Stimulated activated CD4-positive, alpha-beta T cell treated with anti-CD3 and anti-CD28 coated beads, Interleukin-1b, Interleukin-23, amount 100 ng/mL, for 1 hour (primary cell): ENCODE measurements at places on chromosomes 1 and 21.

DNA sequence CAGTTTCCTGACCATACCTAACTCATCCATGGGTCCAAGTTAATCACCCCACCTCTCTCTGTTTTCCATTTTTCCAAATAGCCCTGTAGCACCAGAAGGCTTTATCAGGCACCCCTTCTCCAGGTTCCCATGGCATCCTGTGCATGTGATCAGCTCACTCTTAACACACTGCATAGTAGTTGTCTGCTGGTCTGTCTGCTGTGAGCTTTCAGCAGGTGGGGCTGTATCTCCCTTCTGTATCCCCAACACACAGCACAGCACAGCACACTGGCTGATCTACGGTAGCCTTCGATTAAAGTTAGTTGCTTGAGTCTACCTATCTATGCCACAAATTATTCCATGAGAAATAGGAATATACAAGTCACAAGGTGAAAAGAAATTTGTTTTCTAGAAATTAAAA, 54.3 kb upstream of the C1orf198 start:
- DNase-seq: no peak

- no peak for DNase-seq
Observed at GRCh38 chr1:82225421-82226185, 424.9 kb downstream of the ADGRL2 start.

DNA sequence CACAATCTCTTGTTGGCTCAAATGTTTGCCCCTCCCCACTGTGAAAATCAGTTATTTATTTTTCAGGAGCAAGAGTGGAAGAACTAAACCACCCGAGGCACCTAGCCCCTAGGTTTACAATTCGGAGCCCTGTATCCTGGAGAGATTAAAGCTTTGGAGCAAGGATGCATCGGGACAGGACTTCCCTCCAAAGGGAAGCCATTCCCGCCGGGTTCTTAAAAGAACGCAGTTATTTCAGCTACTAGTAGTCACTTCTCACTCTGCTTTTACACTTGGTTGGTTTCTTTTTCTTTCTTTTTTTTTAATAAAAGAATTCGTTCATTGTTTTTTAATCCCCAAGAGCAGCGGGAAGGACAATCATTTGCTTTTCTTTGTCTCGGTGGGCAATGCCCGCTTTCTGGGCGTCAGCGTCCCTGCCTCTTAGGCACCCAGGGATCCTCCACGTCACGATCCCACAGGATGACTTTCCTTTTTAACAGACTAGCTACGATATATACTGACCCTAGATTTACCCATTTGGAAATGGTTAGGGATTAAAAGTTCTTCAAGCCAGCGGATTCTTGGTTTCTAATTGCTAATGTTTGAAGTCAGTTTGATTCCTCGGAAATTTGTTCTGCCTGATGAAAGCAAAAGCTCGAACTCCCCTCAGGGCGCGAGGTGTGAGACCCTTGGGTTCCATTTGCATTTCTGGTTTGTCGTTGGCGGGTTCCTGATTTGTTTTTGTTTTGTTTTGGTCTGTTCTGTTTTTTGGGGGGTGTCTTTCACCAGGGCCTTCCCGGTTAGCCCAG, 9.0 kb downstream of the TBX15 start:
- no peak for DNase-seq

- DNase-seq: no peak
Observed at GRCh38 chr1:36179220-36179600, 23.2 kb downstream of the MAP7D1 start.

DNA sequence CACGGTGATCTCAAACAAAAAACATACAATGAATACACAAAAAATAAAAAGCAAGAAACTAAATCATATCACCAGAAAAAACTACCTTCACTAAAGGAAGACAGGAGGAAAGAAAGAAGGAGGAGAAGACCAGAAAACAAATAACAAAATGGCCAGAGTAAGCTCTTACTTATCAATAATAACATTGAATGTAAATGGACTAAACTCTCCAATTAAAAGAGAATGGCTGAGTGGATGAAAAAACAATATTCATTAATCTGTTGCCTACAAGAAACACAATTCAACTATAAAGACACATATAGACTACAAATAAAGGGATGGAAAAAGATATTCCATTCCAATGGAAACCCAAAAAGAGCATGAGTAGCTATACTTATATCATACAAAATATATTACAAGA, 27.2 kb downstream of the LRIF1 start:
- DNase-seq: no peak

DNA sequence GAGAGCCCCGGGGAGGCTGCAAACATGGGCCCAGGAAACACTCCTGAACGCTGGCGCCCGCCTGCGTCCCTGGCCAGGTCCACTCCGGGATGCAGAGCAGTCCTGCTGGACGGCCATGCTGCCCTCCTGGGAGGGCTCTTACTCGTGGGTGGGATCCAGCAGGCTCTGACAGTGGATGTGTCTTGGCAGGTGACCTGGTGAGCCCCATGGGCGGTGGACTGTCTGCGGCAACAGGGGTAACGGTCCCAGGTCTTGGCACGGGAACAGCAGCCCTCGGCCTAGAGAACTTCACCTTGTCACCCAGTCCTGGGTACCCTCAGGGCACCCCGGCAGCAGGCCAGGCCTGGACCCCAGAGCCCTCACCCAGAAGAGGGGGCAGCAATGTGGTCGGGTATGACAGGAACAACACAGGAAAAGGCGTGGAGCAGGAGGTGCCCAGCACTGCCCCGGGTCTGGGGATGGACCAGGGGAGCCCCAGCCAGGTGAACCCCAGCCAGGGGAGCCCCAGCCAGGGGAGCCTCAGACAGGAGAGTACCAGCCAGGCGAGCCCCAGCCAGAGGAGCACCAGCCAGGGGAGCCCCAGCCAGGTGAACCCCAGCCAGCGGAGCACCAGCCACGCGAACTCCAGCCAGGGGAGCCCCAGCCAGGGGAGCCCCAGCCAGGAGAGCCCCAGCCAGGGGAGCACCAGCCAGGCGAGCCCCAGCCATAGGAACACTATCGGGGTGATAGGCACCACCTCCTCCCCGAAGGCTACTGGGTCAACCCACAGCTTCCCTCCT, 39.8 kb downstream of the UMODL1 start:
- no peak for DNase-seq

GRCh38 chr1:168833362-168833761, 104.4 kb upstream of the DPT start:
- DNase-seq: no peak

GRCh38 chr1:77355010-77355409, 73.2 kb downstream of the AK5 start:
- no peak for DNase-seq

- no peak for DNase-seq
Observed at GRCh38 chr1:89712420-89712819, 79.5 kb downstream of the LRRC8C start.

- DNase-seq: no peak
Observed at GRCh38 chr1:203324105-203325025, 19.0 kb downstream of the BTG2 start.

DNA sequence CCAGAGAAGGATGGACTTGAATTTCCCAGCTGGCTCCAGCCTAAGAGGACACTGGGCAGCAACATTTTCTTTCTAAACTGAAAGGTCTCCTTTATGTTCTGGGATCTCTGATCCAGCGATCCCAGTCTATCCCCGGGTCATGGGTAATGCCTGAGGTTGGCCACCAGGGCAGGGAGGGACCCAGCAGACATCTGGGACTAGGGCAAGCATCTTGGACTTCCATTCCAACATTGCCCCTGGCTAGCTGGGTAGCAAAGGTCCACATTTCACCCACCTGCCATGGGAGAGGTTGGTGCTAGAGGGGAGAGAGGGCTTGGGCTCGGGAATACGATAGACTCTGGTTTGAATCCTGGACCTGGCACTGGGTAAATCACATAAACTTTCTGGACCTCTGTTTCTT, 84.6 kb downstream of the LRRN2 start:
- no peak for DNase-seq

DNA sequence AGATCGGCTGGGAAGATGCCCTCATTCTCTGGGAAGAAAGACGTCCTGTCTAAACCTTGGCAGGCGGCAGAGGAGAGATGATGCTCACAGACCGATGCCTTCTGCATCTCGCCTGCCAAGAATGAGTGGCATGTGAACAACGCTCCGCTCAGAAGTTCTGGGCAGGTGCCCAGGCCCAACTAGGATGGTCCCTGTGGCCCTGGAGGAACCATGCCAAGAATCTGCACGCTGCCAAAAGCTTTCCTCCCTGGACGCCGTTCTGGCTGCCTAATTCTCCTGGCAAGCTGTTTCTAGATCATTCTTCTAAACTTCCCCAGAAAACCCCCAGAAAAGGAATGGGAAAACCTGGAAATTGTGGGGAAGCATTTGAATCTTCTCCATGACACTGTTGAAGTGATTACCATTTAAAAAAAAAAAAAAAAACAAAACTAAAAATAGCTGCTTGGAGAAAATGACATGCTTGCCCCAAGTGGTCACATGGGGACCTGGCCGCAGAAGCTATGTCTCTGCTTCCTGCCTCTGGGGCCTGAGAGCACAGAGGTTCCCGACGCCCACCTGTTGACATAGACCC, 440.9 kb downstream of the PRDM2 start:
- DNase-seq: no peak

- no peak for DNase-seq
Observed at GRCh38 chr1:175072099-175072951, 4.7 kb downstream of the TNN start.

DNA sequence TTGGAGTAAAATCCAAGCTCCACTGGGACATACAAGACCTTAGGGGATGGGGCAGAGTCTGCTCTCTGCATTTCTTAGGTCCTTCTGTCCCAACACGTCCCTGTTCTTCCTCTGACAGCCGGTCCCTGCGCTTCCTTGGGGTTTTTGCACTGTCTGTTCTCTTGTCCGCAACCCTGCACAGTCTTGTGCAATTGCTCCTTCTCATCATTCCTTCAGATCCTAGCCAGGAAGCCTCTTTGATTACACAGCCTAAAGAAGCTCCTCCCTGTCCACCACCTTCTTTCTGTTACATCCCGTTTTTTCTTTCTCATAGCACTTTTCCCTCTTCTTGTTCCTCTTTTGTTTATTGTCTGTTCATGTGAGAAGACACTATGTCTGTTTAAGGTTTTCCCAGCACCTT, 19.9 kb downstream of the ACOT11 start:
- DNase-seq: no peak

DNA sequence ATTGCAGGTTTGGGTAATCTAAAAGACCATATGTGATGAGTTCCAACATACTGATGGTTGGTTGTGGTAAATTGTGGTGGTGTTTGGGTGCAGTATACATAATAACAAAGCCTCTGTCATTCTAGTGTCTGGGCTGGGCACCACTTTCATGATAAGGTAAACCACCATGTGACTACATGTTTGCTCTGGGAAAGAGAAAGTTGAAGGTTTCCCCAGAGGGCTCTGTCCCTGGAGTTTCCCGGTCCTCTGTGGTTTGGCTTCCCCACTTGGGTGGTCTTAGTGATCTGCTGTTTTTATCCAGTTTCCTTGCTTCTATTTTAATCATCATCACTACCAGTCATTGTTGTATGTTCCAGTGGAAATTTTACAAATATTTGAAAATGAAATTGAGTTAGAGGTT, 55.9 kb upstream of the TSPAN2 start:
- DNase-seq: no peak

DNA sequence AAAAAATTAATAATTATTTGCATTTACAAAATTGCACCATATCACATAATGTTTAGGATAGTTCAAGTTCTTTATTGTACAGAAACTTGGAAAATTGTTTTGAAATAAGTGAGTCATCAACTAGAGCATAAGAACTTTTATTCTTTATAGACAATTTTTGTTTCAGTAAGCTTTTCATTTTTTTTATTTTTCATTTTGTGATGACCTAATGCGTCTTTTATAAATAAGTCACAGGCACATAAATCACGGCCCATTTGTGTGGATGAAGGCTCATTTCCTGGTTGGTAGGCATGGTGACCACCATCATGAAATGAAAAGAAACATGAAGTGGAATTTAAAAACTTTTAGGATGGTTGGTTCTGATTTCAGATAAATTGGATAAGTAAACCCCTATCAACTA, 39.3 kb downstream of the SPAG17 start:
- DNase-seq: no peak

- DNase-seq: no peak
Observed at GRCh38 chr1:37995751-37996345, 6.0 kb upstream of the SF3A3 start.

DNA sequence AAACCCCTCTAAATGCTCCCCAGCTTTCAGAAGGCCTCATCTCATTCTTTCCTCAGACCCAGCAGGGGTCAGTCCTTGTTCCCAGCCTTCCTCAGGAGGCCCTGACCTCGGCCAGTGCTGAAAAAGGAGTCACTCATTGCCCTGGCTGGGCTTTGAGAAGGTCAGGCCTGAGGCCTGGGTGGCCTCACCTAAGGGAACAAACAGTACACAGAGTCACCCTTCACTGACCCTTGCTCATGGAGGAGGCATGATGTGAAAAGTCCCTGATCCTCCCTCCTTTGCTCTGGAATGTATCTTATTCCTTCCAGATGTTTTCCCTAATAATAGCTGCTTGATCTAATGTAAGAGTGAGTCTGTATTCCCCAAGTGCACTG, 117.7 kb upstream of the SLC44A3 start:
- no peak for DNase-seq

- no peak for DNase-seq
Observed at GRCh38 chr1:13901039-13901438, 201.1 kb downstream of the PRDM2 start.

- DNase-seq: no peak
Observed at GRCh38 chr1:68376441-68376840, 73.3 kb downstream of the RPE65 start.

DNA sequence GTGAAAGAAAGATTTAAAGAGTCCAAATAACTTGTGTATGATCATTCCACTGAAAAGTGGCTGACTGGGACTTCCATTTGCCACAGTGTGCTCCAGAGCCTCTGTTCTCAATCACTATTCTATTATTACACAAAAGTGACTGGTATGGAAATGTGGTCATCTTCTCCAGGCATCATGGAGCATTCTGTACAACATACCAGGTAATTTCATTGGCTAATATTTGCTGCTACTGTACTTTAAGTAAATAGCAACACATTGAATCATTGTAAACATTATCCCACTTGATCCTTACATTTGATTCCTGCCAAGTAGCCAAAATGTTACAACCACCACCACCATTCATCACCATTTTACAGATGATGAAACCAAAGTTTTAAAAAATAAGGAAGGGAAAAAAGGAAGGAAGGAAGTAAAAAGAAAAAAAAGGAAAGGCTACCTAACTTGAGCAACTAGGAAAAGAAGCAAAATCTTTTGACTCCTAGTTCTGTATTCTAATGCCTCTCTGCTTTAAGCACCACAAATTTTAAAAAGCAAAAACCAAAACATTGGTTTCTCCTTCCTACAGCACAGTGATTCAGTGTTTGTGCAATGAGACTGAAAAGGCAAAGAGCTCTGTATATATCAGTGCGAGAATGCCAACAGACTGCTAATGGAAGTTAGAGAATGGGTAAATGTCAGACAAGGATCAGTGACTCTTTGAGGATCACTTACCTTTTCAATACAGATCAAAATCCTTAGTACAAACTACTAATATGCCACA, 361.4 kb upstream of the PTBP2 start:
- DNase-seq: no peak
